Smooth muscle cell of trachea (primary cell): ENCODE measurements at places on chromosomes 5 and 9. TPM values are rescaled to one million over a fixed set of nuclear protein-coding genes. Genes with fewer than 3 reads are reported as not detected.

LCN1 gene
- not detected in 2 replicates for total RNA-seq

MSX2 gene
- 1.9 and 15.9 TPM in 2 replicates for total RNA-seq

HACD4 gene
- total RNA-seq = 13.4 and 16.3 TPM in 2 replicates

ANKRD18B gene
- 0.87 and 2.6 TPM in 2 replicates for total RNA-seq

OTP gene
- total RNA-seq = not detected in 2 replicates
